ENCODE measurements at places on chromosomes 3 and 15. TPM values are rescaled to one million over a fixed set of nuclear protein-coding genes. Genes with fewer than 3 reads are reported as not detected.

Gene EPHA3
- total RNA-seq, result 208 TPM

Gene ANKRD34C
- not detected for total RNA-seq

Gene KBTBD13
- total RNA-seq, result not detected

Gene GOLGA8J
- total RNA-seq, result not detected

Gene TM2D3
- total RNA-seq, result 111 TPM

Gene PLA2G4D
- not detected for total RNA-seq

Gene ACOX2
- 3.4 TPM for total RNA-seq

Gene ERICH6
- not detected for total RNA-seq

Gene KCNAB1
- 14.1 TPM for total RNA-seq
